Ascending aorta (tissue), 2 donors: ENCODE measurements at places on chromosomes 1 and 21. TPM values are rescaled to one million over a fixed set of nuclear protein-coding genes. Genes with fewer than 3 reads are reported as not detected.
A peak's percentile ranks its signal among the peaks of the same experiment; 100 is the strongest.

The PLEKHN1 gene
- not detected for total RNA-seq

The ZSWIM5 gene
- total RNA-seq, result 1.2 TPM

The GPR61 gene
- not detected for total RNA-seq

The RPL11 gene
- 462 TPM for total RNA-seq

The CLDN17 gene
- total RNA-seq, result not detected

The KRTAP19-1 gene
- total RNA-seq, result not detected

The NTRK1 gene
- total RNA-seq, result not detected

The KMO gene
- not detected for total RNA-seq

- DNase-seq, result no peak
Measured at GRCh38 chr1:161483361-161483760, 21.9 kb upstream of the FCGR2A start.

DNA sequence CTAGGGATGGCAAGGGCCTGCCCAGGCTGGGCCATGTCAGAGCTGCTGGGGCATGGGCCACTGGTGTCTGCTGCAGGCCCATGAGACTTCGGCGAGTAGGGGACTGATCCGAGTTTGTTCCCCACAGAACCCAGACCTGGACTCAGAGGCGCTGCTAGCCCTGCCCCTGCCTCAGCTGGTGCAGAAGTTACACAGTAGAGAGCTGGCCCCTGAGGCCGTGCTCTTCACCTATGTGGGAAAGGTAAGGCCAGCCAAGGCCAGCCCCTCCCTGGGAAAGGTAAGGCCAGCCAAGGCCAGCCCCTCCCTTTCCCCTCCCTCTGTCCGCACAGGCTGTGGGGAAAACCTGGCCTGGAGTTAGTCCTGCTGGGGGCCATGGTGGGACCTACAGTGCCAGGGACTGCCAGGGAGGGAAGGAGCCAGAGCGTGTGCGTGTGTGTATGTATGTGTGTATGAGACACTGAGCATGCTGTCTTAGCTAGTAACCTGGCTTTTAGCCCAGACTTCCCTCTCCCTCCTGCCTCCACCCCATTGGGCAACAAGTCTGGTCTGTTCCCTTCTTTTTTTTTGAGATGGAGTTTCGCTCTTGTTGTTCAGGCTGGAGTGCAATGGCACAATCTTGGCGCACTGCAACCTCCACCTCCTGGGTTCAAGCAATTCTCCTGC is 8.0 kb downstream of the FAAH start:
- peak; percentile 84 for DNase-seq

DNA sequence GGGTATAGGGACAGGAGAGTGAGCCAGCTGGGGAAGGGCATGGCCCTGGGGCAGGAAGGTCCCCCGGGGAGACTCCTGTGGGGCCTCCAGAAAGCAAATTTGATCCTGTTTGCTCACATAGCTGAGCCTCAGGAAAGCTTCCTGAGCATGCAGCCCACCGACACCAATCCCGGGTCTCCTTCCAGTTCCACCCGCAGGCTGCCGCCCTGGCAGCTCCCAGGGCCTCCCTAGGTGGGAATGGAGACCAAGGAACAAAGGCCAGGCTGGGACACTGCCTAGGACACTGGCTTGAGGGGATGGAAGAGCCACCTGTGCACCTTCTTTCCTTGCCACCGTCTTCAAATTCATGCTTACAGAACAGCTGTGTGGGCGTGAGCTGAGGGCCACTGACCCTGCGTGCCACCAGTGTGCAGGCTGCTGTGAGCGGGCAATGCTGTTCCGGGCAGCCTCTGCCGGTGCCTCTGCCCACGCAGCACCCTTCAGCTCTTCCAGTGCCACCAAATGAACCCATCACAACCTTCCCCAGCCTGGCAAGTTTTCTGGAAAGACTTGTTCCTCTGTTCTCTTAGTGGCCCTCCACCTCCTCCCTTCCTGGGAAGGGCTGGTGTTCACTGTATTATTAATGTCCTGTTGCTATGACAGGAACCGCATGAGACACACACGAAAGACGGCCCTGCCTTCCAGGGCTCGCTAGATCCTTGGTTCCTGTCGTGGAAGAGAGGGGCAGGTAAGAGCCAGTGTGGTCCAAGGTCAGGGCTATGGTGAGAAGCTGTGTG is 53.6 kb downstream of the ACBD3 start:
- peak; percentile 43 for DNase-seq

DNA sequence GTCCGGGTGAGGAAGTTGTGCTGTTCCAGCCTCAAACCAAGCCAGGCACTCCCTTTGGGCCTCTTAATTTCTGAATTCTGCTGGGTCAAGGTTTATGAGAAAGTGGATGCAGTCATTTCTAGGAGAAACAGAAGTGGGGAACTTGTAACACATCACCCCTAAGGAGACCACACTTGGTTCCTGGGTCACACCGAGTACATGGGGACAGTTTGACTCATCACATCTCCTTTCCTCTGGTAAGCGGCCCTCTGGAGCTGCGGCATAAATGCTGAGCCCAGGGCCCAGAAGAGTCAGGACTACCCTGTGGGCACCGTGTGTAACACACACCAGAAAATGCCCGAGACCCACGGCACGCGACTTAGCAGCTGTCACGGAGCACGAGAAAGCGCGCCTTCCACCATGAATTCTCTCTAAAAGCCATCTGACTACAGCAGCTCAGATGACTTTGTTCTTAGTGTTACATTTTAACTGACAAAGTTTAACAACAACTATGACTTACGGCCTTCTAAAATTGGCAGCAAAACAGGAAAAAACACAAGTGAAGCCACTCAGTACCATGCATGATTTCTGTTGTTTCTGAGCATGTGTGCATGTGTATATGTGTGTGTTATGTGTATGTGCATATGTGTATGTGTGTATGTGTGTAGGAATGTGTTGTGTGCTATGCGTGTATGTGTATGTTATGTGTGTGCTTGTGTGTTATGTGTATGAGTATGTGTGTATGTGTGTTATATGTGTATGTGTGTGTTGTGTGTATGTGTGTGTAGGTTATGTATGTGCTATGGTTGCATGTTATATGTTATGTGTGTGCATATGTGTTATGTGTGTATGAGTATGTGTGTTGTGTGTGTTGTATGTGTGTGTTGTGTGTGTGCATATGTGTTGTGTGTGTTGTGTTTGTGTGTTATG is 50.8 kb downstream of the TOMM20 start:
- no peak for DNase-seq

DNA sequence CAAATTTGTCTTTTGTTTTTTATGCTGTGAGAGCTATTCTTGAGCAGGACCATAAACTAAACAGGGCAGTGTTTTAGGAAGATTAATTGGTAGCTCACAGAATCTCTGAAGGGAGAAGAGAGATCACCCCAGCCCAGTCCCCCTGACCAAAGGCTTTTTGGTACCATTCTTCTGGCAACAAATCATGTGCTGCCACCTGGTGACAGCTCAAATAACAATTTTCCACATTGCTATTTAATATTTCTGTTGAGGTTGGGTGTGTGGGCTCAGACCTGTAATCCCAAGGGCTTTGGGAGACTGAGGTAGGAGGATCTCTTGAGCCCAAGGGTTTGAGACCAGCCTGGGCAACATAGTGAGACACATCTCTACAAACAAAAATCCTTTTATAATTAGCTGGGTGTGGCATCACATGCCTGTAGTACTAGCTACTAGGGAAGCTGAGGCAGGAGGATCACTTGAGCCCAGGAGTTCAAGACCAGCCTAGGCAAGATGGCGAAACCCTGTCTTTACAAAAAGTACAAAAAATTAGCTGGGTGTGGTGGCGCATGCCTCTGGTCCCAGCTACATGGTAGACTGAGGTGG is 2.2 kb upstream of the TESK2 start:
- peak; percentile 70 for DNase-seq

DNA sequence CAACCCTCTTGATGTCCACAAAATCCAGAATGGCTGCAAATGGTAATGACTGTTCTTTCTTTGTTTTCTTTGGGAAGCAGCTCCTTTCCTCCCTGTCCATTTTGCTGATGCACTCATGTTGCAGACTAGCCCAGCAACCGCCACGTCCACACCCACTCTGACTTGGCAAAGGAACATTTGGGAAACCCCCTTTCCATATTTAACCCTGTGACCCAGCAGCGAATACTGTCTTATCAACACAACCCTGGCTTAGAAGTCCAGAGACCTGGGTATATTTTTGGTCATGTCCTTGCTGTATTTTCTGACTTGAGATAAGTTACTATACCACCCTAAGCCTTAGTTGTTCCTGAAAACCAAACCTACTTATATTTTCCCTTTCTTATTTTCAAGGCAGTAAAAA is 18.1 kb upstream of the SHE start:
- no peak for DNase-seq

- DNase-seq, result no peak
Measured at GRCh38 chr1:33140153-33141149, 41.4 kb downstream of the TRIM62 start.

- DNase-seq, result no peak
Measured at GRCh38 chr1:48608882-48609281, 136.9 kb upstream of the SPATA6 start.

DNA sequence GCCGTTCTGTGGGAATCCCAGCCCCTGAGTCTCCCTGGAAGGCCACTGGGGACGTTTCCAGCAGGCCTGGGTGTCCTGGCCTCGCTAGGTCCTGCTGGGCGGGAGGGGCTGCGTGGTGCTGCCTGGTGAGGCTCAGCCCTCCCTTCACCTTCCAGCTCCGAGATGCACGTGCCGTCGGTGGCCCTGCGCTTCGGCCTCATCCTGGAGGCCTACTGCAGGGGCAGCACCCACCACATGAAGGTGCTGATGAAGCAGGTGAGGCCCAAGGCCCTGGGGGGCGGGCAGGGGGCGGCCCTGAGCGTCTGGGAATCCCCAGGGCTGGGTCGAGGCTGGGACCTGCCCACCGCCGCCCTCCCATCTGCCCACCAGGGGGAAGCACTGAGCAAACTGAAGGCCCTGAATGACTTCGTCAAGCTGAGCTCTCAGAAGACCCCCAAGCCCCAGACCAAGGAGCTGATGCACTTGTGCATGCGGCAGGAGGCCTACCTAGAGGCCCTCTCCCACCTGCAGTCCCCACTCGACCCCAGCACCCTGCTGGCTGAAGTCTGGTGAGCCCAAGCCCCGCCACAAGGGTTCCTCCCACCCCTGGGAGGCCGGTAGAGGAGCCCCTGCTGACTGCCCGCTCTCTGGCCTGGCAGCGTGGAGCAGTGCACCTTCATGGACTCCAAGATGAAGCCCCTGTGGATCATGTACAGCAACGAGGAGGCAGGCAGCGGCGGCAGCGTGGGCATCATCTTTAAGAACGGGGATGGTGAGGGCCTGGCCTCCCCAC is 70.3 kb downstream of the PIK3CD start:
- no peak for DNase-seq

- no peak for DNase-seq
Measured at GRCh38 chr21:40227096-40227495, 359.9 kb downstream of the PCP4 start.

DNA sequence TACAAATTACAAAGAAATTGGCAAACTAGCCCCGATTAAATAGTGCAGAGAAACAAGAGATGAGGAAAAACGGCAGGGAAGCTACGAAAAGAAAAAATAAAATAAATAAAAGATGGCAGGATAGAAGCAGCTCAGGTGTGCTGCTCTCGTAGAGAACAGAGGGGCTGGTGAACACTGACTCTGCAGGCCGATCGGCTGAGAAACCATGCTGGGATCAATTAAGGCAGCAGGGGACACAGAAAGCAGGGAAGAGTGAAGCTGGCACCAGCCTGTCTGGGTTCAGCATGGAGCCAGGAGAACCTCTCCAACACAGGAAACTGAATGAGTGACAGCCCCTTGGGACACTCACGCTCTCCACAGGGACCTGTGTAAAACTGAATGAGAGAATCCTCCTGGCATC is 39.5 kb upstream of the TMPRSS15 start:
- DNase-seq, result no peak

GRCh38 chr1:42737257-42737656 is 2.8 kb downstream of the CLDN19 start:
- DNase-seq, result no peak

DNA sequence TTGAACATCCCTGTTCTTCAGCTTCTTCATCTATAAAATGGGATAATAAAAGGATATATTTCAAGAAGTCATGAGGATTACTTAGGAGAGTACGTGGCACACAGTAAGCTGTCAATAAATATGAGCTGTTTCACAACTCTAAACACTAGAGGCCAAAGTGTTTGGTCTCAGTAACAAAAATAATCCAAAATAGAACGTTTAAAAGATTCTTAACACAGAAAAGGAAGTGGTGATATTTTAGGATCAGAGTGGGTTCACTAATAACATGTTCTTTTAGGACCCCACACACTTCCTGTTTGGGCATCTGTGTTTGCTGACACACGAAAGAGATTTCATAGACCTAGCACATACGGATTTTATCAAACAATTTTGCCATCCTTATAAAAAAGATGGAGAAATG is 32.9 kb downstream of the TNFSF18 start:
- DNase-seq, result no peak

- no peak for DNase-seq
Measured at GRCh38 chr1:8987881-8988617, 38.2 kb downstream of the SLC2A7 start.

DNA sequence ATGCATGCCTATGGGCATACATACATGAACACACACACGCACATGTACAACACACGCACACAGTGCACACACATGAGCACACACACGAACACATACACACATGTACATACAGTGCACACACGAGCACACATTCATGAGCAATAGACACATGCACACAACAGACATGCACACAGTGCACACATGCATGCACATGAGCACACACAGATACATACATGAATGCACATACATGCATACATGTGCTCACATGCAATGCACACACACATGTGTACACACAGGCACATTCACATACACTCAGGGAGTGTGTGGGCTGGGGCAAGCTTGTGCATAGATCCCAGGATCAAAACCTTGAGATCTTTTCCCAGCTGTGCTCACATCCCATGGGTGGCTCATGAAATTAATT is 18.9 kb downstream of the CRYAA start:
- peak; percentile 38 for DNase-seq

DNA sequence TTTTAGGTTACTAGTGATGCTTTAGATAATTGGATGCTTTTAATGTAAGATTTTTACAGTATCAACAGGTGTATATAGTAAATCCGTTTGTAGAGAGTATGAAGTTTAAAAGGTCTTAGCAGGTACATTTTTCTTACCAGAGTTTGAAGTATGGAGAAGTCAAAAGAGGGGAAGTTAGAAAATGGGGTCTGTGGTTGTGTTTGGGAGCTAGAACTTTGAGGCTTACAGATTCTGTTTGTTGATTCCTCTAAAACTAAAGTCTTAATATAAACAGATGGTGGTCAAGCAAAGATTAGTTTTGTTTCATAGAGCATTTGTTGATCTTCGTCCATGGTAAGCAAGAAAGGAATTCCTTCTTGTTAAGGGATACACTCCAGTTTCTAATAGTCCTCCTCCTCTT is 35.8 kb downstream of the CDC42 start:
- no peak for DNase-seq

DNA sequence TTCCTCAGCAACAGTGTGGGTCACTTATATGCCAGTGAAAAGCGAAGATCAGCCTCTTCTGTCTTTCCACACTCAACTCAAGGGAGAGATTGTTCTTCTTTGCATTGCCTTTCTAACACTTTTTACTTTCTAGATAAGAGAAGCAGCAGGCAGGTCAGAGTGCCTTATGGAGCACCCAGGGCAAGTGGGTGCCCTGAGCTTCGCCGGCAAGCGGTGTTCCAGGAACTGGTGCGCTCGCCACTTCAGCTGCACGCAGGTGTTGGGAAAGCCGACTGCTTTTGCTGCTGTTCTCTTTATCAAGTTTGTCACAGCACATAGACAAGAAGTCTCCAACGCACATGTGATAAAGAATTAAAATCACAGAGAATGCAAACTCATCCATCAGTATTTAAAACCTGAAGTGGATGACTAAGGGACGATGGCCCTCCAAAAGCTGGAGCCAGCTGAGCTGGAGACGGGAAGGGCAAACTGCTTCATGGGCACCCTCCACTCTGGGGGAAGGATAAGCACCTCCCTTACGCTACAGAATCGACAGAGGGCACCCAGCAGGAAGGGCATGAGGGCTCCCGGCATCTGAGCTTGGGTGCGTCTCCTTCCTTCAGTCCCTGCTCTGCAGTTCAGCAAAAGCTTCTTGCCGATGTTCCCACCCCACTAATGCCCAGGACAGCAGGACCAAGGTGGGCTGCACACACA is 20.7 kb downstream of the UBE2G2 start:
- no peak for DNase-seq
